ENCODE measurements at places on chromosomes 3 and 15.

DNA sequence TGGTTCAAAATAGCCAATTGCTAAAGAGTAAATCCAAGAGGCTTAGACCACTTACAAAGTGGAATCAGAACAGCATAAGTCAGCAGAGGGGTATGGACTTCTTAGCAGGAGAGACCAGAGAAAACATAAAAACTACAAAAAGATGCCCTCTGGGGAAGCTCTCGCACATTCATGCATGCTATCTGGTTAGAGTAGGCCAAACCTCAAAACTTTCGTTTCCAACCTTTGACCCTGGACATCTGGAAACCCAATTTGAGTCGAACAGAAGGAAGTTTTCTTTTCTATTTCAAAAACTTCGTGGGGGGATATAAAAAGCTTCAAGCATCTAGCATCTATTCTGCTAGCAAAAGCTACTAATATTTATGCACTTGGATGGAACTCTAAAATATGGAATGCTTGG lies 523.9 kb upstream of the AGTR1 start:
- DNase-seq, result no peak

- no peak for DNase-seq
These were observed 1015.5 kb upstream of the CFAP20DC start for GRCh38 chr3:60065227-60065868.

DNA sequence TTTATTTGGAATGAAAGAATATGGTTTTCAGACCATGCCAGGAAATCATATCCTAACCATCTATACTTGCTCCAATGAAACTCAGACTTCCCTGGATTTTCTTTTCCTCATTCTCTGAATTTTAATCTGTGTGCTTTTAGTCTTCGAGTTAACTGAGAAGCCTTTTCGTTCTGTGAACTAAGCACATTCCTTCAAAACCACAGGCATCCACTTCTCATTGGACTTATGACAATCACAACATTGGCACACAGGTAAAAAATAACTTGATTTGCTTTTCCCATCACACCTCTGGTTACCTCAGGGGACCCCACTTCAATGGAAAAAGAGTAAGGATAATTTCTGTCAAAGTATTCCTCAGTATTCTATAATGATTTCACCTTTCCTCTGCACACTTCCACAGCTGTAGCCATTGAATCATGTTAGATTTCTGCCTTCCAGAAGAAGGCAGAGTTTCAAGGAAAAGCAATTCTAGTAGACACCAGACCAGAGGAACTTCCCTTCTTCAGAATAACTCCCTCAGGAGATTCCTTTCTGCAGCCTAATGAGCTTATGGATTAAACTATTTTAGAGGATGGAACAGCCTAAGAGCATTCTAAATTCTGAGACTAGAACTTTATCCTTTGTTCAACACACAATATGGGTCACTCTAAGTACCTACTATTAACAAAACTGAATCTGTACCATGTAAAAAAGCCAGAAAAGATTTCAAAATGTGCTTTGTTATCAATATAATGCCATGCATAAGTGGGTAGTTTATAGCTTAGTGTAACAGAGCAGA lies 15.9 kb downstream of the COMMD2 start:
- no peak for DNase-seq

DNA sequence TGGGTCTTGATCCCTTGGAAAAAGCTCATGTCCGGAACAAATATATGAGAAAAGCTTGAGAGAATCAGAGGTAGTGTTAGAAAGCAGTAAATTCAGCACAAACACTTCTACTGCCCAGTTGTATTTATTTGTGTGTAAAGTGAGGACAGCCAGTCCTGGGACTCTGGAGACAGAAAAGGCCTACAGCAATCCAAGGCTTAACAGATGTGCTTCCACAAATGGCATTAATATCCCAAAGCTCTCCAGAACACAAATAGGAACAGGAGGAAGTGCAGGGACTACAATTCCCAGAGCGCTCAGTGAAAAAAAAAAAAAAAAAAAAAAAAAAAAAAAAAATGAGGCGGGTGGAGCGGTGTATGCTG lies 390 bp upstream of the AP2M1 start:
- DNase-seq, result no peak

DNA sequence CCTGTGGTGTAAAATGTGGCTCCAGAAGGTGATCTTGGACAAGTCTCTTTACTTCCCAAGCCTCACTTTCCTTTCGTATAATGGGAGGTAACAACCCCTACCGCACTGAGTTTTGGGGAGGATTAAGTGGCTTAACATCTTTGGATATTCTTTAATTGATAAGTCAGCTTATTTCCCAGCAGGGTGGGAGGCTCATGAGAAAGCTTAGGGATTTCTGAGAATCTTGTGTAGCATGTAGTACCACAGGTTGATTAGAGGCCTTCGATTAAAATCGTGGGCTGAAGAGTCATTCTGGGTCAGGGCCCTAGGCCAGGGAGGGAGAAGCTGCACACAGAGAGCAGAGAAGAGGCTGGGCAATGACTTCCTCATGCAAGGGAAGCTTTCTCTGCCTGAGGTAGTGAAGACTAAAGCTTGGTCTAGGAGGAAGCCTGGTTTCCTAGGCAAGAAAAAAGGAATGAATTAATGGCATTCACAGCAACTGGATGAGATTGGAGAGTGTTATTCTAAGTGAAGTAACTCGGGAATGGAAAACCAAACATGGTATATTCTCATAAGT lies 1.5 kb upstream of the NMNAT3 start:
- DNase-seq, result no peak

- no peak for DNase-seq
These were observed 298 bp downstream of the BCL2L10 start for GRCh38 chr15:52112203-52112750.

DNA sequence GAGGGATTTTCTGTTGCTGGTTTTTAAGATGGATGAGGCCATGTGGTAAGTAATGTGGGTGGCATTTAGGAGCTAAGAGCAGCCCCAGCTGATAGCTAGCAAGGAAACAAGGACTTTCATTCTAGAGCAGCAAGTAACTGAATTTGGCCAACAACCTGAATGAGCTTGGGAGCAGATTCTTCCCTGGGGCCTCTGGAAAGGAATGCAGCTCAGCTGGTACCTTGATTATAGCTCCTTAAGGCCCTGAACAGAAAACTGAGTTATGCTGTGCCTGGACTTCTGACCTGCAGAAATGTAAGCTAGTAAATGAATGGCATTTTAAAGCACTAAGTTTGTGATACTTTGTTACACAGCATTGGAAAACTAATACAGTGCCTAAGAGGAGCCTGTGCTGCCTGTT lies 565.5 kb downstream of the PDCD6IP start:
- DNase-seq, result no peak

GRCh38 chr3:182739619-182740018 lies 53.7 kb upstream of the ATP11B start:
- no peak for DNase-seq

GRCh38 chr15:97972366-97972765 lies 11.9 kb downstream of the ARRDC4 start:
- no peak for DNase-seq

DNA sequence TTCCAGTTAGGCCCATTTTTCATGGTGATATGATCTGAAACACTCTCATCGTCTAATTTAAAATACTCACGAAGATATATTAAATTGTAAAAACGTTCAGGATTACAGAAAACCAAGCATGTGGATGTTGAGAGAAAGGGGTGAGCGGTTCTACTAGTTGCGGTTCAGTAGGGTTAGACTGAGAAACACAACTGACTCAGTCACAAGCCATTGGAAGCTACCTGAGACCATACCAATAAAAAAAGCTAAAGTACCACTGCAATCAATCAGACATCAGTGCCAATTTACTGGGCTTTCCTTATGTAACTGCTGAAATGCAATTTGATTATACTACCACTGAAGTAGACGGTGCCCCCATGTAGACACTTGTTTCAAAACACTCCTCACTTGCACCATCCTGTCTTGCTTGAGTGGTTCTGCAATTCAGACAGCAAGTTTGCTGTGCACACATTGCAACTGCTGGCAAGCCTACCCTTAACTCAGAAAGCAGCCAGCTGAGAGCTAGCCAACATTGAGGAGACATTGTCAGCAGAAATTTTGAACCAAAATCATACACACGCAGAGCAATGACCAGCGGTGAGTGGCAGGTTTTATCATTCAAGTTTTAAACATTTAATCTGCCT lies 368.7 kb upstream of the ARHGEF26 start:
- no peak for DNase-seq

- DNase-seq, result no peak
These were observed 14.5 kb upstream of the SLC6A1 start for GRCh38 chr3:10977892-10978510.

DNA sequence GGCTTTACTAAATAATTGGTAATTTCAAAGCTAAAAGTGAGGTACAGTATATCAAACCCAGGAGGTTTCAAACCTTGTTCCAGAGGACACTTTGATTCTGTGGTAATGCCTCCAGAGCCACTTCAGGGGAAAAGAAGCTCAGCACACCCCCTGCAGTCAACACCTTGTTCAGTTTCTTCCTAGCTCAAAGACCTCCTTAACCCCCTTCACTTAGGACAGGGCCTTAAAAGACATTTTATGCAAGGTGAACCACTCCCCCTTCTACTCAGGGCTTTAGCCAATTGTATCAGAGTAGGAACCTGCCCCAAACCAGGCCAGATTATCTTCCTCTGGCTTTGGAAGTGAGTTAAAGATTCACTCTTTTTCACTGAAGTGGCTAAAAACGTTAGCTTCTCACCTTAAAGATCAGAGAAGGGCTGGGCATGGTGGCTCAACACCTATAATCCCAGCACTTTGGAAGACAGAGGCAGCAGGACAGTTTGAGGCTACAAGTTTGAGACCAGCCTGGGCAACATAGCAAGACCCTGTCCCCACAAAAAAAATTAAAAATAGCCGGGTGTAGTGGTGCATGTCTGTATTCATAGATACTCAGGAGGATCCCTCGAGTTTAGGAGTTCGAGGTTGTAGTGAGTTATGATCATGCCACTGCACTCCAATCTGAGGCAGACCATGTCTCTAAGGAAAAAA lies 3.4 kb downstream of the DENND6A start:
- DNase-seq, result no peak

DNA sequence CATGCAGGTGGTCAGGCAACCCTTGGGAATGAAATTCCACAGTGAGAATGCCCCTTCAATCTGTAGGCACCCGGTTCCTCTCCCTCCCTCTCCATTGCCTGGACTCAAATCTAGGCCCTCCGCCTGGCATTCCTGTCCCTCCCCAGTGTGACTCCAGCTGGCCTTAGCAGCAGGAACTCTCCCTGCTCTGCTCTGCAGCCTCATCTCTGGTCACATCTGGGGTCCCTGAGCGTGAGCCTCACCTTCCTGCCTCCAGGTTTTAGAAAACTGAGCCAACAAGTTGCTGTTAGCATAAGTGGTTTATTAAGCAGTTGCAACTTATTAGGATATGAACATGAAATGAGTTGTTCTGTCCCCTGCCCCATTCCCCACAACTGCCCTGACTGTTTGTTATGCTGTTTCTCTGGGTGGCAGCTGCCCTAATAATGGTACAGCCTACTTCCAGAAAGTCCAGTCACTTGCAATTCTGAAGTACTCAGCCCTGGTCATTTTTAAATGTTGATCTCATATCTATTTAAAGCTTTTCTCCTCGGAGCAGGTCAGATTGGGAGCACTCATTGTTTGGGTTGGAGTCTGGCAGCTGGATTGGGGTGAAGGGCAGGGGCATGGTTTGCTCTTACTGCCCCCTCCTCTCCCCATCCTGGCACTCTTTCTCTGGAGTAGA lies 63.0 kb upstream of the ANKRD34C start:
- no peak for DNase-seq

GRCh38 chr3:121155028-121155427 lies 247.0 kb downstream of the STXBP5L start:
- no peak for DNase-seq

GRCh38 chr3:123396171-123397049 lies 52.5 kb downstream of the ADCY5 start:
- DNase-seq, result no peak

- no peak for DNase-seq
These were observed 93.0 kb downstream of the RARB start for GRCh38 chr3:25520926-25521559.

DNA sequence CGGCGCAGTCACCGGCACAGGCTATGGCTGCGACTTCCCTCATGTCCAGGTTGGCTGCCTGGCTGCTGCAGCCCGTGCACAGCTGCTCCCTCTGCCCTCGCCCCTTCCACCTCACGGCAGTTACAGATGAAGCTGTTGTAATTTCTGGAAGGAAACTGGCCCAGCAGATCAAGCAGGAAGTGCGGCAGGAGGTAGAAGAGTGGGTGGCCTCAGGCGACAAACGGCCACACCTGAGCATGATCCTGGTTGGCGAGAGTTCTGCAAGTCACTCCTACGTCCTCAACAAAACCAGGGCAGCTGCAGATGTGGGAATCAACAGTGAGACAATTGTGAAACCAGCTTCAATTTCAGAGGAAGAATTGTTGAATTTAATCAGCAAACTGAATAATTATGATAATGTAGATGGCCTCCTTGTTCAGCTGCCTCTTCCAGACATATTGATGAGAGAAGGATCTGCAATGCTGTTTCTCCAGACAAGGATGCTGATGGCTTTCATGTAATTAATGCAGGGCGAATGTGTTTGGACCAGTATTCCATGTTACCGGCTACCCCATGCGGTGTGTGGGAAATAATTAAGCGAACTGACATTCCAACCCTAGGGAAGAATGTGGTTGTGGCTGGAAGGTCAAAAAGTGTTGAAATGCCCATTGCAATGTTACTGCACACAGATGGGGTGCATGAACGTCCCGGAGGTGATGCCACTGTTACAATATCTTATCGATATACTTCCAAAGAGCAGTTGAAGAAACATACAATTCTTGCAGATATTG lies 13.2 kb upstream of the GNB4 start:
- DNase-seq, result no peak

DNA sequence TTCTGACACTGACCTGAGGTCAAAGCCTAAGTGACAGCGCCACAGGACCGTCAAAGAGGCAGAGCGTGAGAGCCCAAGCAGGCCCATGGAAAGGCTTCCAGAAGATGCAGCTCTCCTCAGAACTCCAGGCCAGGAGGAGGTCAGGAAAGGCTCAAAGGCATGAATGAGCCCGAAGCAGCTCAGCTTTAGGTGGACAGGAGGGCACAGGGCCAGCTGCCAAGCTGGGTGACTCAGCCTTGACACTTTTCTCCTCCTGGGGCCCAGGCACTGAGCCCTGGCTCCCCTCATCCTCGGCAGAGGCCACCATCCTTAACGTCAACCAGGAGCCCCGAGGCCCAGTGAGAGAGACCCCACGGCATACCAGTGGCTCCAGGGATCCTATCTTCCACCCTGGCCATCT lies 62.9 kb downstream of the ADCY5 start:
- peak; percentile 51 for DNase-seq

- DNase-seq, result no peak
These were observed 41.6 kb downstream of the WNT5A start for GRCh38 chr3:55445551-55445950.

DNA sequence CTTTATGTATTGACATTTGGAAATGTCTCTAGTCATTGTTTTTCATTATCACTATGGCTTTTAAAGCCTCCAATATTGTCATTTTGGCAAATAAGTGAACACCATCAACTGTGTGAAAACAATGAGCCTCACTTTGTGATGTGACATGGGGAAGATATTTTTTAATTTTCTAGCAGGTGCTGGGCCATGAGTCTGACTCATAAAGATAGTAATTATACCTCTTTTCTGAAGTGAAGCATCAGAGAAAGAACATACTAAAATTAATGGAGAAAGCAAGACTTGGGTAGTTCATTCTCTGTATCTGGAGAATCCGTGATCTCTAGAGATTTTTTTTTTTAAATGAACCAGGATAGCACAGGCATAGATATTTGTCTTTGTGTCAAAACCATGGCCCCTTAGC lies 100.8 kb downstream of the CCNL1 start:
- no peak for DNase-seq

GRCh38 chr3:58064923-58065638 lies 56.9 kb downstream of the FLNB start:
- no peak for DNase-seq
